ENCODE measurements at places on chromosomes 6 and 20.

DNA sequence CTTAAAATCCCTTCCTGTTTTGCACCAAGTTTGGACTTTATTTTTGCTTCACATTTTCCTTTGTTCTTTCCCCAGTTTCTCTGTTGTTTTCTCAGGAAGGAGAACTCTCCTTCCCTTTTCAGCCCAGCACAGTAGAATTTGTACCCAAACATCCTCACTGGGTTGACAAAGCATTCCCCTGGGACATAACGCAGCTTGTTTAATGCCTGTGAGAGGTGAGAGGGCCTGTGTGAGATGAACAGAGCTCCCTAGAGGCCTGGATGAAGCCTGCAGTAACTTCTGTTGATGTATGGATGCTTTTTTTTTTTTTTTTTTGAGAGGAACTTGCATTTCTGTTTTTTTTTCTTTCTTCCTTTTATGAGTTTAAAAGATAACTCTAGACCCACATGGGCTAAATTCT is 104.9 kb upstream of the SLC22A23 start:
- DNase-seq: peak; percentile 23

DNA sequence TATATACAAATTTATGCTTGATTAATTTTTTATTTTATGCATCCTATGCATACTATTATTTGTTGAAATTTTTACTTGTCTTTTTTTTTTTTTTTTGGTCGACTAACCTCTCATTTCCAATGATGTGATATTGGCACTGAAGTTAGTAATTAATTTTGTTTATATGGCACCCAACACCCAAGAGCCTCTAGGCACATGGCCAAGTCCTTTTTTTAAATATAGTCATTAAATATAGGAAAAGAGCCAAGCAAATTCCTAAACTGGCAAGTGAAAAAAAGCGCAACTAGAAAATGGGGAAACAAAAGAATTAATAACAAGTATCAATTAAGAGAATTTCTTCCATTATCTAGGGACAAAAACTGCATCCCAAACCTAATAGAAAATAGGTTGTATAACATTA is 85.5 kb upstream of the HS3ST5 start:
- no peak for DNase-seq

- DNase-seq: peak; percentile 65
These were observed 248.6 kb downstream of the HIVEP2 start for GRCh38 chr6:142696123-142697000.

DNA sequence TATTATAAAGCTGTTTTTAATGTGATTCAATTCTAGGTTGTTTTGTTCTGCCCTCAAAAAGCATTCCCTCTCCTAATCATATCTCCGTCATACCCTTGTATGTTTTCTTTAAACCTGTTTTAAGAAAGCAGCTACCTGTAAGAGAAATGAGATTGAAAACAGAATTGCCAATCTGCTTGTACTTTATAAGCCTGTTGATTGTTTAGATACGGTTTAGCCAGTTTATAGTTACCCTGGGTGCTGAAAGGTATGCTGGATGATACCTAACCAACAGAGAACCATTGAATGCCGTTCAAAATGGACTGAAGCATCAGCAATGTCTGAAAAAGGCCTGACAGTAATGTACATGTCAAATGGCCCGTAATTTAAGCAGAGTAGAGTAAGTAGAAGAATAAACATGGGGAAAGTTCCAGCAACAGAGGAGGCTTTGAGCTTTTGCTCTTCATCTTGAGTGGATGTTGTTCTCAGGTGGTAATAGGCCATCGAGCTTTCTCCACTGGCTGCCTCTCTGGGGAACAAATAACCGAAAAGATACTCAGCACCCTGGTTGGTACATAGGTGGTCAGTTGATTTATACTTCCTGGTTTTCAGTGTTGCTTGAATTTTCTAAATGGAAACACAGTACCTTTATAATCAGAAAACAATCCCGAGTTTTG is 27.5 kb downstream of the PTPN1 start:
- no peak for DNase-seq

- no peak for DNase-seq
These were observed 68.9 kb downstream of the TULP4 start for GRCh38 chr6:158381214-158381613.

- DNase-seq: no peak
These were observed 8.3 kb downstream of the TNFRSF21 start for GRCh38 chr6:47301441-47301840.

DNA sequence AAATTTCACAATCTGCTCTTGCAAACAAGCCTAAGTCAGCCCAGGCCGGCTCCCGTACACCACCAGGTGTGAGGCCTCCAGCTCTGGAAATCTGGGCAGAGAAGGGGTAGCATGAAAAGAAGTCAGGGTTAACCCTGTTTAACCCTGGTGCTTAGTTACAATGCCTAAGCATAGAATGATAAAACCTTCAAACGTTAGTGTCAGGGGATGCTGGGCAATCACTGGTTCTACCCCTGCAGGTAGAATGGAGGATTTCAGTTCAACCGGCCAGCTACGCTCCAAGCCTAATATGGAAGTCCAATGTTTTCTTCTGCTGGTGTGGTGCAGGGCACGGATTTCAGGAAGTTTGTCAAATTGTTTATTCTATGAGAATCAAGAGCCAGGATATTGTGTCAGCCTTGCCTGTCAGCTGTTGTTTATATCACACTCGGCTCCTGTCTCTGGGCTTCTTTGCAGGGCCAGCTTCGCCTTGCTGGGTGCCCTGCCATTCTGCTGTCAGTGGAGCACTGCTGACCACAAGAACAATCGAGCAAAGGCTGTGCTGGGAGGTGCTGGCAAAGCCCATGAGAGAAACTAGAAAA is 20.2 kb upstream of the CD93 start:
- DNase-seq: peak; percentile 73

- DNase-seq: no peak
These were observed 16.4 kb downstream of the CHD6 start for GRCh38 chr20:41601742-41602141.

DNA sequence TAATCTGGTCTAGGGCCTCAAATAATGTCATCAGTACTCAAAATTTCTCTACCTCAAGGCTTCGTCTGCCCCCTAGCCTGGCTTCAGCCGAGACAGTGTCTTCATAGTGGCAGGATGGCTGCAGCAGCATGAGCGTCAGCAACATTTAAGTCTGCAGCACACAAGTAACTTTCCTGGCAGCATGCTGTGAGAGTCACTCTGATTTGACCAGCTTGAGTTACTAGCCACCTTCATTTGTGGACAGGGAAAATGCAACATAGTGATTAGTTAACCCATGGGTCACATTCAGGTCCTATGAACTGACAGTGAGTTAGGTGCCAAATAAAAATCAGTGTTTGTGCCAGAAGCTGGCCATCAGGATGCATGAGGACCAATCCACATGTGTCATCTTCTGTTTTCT is 209.9 kb upstream of the SLC35B3 start:
- no peak for DNase-seq

GRCh38 chr6:13273931-13274706 is 54.2 kb downstream of the TBC1D7 start:
- no peak for DNase-seq

Data from muscle of leg (tissue), 16 donors.